ENCODE measurements at places on chromosomes 11 and 22. TPM values are rescaled to one million over a fixed set of nuclear protein-coding genes. Genes with fewer than 3 reads are reported as not detected.

- DNase-seq: no peak
Measured at GRCh38 chr22:41034706-41035105, 57.7 kb upstream of the EP300 start.

DNA sequence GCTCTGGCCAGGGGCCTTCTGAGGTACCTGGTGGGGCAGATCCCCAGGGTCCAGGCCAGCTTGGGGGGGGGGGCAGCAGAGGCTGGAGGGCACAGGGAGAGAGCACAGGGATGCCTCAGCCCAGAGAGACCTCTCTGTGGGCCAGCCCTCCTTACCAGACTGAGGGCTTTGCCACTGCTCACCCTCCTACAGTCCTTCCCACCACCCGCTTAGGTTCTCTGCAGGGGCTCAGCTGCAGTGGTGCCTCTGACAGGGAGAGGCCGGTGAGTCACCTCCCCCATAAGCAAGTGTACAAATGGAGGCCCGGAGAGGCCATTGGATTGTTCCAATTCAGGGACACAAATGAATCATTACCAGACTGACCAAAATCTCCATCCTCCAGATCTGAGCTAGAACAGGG is 68.1 kb upstream of the LMO1 start:
- DNase-seq: no peak

GRCh38 chr22:41782316-41782715 is 18.2 kb upstream of the CCDC134 start:
- no peak for DNase-seq

DNA sequence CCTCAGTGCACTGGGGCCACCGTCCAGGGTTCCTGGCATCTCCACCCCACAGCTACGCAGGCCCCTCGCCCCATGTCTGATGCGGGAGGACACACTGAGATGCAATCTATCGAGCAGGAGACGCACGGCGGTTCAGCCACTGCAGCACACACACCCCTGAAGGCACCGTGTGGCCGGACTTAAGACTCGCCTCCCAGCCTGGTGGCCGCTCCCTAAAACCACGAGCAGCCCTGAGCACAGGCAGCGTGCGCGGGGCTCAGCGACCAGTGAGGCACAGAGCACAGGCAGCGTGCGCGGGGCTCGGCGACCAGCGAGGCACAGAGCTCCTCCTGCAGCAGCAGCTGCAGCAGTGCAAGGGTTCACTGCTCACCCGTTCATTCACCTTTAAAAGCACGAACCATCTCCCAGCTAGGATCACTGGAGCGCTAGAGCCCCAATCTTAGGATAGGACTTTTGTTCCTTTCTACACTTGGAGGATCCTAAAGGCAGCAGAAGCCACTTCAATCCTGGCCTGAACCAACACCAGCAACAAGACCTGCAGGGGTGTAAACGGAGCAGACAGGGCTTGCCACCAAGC is 31.4 kb downstream of the TOLLIP start:
- DNase-seq: no peak

GRCh38 chr11:67118181-67118766 is 789 bp upstream of the KDM2A start:
- DNase-seq: no peak

GRCh38 chr11:6323291-6323905 is 3.1 kb upstream of the CAVIN3 start:
- no peak for DNase-seq

GRCh38 chr11:33259869-33260268 is 2.7 kb downstream of the HIPK3 start:
- DNase-seq: no peak

DNA sequence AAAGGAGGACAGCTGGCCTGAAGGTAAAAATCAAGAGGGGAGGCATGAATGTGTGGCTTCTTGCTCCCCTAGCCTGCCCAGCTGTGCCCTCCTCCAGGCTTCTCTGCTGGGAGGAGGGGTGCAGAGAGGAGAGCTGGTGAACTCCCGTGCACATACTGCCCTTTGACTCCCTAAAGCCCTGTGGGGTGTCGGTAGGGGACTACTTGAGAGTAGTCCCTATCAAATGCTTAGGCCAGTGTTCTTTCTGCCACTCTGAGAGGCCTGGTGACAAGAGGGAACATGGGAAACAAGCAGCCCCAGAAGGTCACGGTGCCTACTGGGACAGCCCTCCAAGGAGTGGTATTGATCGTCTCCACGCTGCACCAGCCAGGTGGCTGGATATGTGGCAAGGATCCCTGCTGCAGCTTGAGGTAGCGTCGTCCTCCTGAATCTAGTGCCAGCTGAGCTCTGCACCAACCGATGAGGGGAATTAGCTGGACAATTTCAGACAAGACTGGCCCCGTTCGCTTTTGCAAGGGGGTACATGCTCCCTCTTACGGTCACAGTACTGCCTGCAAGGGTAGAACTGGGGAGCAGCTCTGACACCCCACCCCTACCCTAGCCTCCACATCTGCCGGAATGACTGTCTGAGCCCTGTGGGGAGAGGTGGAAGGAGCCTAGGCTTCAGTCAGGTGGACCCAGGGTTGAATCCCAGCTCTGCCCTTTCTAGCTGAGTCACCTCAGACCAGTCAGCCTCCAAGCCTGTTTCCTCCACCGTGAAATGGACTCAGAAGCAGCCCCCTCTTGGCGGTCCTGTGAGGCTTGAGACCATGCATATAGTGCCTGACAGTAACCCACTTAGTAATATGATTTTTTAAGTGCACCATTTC is 17.1 kb upstream of the C11orf96 start:
- no peak for DNase-seq

DNA sequence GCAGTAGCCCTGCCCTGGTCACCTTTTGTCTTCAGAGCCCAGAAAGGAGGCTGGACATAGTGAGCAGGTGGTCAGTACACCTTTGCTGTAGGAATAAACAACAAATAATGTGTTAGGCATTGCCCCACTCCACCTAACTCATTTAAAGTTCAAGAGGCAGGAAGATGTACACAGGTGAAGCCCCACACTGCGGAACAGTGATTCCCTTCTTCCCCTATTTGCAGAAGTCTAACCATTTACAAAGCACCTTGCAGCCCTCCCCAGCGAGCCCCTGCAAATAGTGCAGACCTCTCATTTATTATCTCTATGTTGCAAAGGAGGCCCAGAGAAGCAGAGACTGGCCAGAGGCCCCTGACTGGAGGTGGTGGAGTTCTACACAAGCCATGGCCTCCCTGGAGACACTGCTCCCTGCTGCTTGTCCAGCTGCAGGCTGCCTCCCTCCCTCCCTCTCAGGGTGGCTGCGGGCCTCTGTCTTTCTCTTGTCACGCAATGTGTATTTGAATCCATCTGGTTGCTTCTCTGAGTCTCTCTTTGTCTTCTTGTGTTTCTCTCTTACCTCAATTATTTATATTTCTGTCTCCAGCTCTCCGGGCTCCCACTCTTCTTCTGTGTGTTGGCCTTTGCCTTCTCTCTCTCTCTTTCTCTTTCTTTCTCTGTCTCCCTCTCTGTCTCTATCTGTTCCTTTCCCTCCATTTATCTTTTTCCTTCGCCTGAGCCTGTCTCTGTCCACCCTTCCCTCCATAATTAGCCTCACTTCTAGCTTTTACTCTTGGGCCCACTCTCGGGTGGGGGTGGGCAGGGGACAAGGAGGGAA is 59.1 kb upstream of the PRDM11 start:
- no peak for DNase-seq

GRCh38 chr11:76392870-76393269 is 11.7 kb downstream of the GVQW3 start:
- no peak for DNase-seq

GRCh38 chr11:73239571-73240189 is 21.6 kb downstream of the P2RY2 start:
- DNase-seq: no peak

DNA sequence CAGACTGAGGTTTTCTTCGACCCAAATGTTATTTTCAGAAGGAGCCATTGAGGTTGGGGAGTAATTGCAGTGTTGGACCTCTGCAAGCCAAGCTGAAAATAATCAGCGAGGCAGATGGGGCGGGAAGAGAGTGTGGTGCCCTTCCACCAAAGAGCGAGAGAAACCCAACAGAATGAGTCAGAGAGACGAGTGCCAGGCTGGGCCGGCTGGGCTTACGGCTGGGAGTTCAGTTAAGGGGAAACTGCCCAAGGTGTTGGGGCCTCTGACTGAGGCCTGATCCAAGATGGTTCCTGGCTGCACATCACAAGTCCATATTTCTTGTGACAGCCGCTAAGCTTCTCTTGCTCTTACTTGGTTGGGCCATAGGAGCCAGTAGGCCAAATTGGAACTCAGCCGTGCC is 30.4 kb upstream of the CREB3L1 start:
- no peak for DNase-seq

F2 gene
- polyA plus RNA-seq: 0.41 TPM

GGTLC3 gene
- 0.29 TPM for polyA plus RNA-seq

CDHR5 gene
- polyA plus RNA-seq: 45.9 TPM

CARNS1 gene
- polyA plus RNA-seq: 2.2 TPM
